ENCODE measurements at places on chromosomes 5 and 9. TPM values are rescaled to one million over a fixed set of nuclear protein-coding genes. Genes with fewer than 3 reads are reported as not detected.

Gene CDC20B
- total RNA-seq, result not detected

Gene ADAMTSL2
- under 0.01 TPM for total RNA-seq

Gene EIF4E1B
- not detected for total RNA-seq

Gene PCDHB14
- 0.43 TPM for total RNA-seq

Gene ARRDC3
- 56.4 TPM for total RNA-seq

Gene ROR2
- total RNA-seq, result 5.2 TPM

Gene TLX3
- not detected for total RNA-seq

Gene GTF3C4
- total RNA-seq, result 18.4 TPM

Gene MYMK
- total RNA-seq, result not detected

Gene PPP2R2B
- total RNA-seq, result 2.2 TPM

Gene MAML1
- total RNA-seq, result 13.9 TPM

Gene FAM221B
- total RNA-seq, result not detected

Gene SELENOP
- total RNA-seq, result 15.5 TPM

Gene ZFR
- 122 TPM for total RNA-seq

Gene OTULIN
- 31.1 TPM for total RNA-seq

Gene IFNA2
- total RNA-seq, result not detected

Gene FBP1
- total RNA-seq, result not detected

Gene PPIP5K2
- 75.7 TPM for total RNA-seq

Gene CATSPER3
- not detected for total RNA-seq

Gene OR2Y1
- total RNA-seq, result not detected

Gene F2R
- 117 TPM for total RNA-seq

Gene TRIO
- 366 TPM for total RNA-seq

Gene SRD5A1
- total RNA-seq, result 7.1 TPM

Gene ORM2
- not detected for total RNA-seq

Gene DAB2IP
- 47.9 TPM for total RNA-seq

Gene COL15A1
- total RNA-seq, result 1.7 TPM
